Cerebellum (tissue), 4 donors: ENCODE measurements at places on chromosomes 2 and 18.

- no peak for DNase-seq
These were observed 129.0 kb downstream of the GPD2 start for GRCh38 chr2:156565066-156565710.

GRCh38 chr2:25982273-25982967 lies at the start of gene KIF3C:
KIF3C (minus strand) TSS chr2:25982497; CDS start chr2:25981917, 580 bp downstream.
- DNase-seq, result peak; percentile 84

GRCh38 chr18:60248336-60249330 lies 123.9 kb downstream of the MC4R start:
- DNase-seq, result no peak

- DNase-seq, result no peak
These were observed 28.0 kb downstream of the KIF3C start for GRCh38 chr2:25954199-25954752.

- DNase-seq, result no peak
These were observed 4.0 kb downstream of the BAZ2B start for GRCh38 chr2:159612255-159612901.

DNA sequence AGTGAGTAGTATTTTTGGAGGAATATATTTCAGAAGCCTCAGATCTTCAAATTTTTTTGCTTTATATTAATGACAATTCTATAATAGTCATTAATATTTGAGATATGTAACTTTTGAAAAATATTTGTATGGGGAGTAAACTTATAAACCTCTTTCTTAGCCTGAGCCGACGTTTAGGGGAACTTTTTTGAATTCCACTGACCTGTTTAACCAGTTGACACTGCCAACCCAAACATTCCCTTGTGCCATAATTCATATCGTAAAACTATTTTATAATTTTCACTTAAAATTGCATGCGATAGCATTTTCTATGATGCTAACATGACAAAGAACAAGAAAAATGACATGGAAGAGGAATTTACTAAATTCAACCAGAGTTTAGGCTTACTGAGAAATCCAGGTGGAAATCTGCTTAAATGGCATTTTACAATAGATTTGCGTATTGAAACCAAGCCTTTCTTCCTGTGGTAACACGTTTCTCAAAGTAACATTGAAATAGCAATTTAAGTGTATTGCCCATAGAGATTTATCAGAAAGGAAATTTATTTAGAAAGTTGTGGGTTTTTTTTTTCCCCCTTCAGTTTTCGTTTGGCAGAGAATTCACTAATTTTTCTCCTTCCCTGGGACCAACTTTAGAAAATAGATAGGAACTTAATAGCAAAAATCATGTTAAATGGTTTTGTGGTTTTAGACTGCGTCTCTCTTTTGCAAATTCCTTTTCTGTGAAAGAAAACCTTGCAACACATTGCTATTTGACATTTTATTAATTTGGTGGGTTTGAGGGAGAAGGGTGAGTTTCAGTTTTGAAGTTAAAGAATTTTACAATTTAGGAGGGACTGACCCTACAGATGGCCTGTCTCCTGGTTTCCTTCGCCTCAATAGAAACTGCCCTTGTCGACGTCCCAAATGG lies 77.4 kb downstream of the TANC1 start:
- DNase-seq, result no peak

DNA sequence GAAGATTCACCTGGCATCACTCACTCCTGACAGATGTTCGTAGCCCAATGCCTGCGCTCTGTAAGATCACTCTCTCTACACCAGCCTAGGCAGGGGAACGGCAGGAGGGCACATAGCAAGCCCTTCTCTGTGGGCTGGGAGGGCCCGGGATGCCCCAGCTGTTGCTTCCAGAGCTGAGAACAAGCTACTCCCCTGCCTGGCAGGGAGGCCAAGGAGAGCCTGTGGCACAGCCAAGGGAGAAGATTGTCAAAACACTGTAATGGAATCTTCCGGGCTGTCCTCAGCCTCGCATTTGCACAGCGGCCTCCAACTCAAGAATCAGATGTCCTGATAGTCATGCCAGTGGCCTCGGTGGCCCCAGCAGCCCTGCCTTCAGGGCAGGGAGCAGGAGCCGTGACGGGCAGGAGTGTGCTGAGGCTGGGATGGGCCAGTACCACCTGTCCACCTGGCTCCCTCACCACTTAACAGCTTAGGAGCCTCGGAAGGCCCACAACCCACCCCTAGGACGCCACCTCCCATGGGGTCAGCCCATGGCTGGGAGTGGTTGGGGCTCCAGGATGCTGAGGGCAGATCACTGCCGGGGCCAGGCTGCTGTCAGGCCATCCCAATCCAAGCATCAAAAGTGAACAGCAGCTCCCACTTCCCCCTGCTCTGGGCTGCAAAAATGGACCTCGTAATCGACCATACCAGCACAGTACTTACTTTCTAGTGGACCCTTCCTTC lies 21.9 kb upstream of the SLC35F6 start:
- DNase-seq, result no peak

DNA sequence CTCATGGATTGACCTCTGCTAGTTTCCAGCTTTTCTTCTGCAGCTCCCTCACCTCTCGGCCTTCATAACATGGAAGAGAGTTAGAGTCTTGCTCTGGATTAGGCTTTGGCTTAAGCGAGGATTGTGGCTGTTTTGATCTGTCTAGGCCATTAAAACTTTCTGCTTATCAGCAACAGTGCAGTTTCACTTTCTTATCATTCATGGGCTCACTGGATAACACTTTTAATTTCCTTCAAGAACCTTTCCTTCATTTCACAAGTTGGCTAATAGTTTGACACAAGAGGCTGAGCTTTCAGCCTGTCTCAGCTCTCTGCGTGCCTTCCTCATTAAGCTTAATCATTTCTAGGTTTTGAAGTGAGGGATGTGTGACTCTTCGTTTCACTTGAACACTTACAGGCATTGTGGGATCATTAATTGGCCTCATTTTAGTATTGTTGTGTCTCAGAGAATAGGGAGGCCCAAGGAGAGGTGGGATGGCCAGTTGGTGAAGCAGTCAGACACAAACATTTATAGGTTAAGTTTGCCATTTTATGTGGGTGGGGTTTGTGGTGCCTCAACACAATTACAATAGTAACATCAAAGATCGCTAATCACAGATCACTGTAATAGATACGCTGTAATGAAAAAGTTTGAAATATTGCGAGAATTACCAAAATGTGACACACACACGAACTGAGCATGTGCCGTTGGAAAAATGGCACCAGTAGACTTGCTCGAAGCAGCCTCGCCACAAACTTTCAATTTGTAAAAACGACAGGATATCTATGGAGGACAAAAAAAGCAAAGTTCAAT lies 129.3 kb downstream of the ZNF236 start:
- no peak for DNase-seq

DNA sequence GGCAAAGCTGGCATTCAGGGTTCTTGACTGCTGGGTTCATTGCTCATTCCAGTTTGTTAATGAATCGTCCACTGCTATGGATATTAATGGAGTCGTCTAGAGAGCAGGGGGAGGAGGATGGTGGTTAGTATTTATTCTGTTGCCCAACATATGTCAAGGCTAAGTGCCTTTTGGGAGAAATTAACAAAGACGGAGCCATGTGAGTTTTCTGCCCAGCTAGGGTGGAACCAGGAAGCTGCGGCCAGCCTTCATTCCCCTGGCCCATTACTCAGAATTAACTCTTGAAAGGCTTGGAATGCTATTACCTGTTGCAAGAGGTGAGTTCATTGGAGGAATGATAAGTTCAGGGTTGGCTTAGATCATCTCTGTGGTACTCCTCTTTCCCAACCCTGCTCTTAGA lies 19.3 kb downstream of the IGFBP2 start:
- DNase-seq, result no peak

GRCh38 chr2:232515639-232516038 lies 4.5 kb upstream of the PRSS56 start:
- DNase-seq, result no peak

GRCh38 chr2:173019755-173020154 lies 55.9 kb upstream of the MAP3K20 start:
- DNase-seq, result no peak

GRCh38 chr18:52337276-52337675 lies 2.7 kb upstream of the DCC start:
- DNase-seq, result no peak

DNA sequence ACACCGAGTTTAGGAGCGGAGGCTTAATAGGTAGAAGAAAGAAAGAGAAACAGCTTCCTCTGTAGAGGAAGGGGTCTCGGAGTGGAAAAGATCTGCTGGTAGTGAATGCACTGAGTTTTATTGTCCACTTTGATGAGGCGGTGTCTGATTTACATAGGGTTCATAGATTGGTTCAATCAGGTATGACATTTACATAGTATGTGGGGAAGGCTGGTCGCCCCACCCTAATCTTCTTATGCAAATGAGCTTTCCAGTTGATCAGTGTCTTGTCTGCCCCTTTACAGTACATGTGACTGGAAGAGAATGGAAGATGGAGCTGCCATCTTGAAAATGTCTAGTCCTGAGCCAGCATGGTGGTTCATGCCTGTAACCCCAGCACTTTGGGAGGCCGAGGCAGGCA lies 19.9 kb upstream of the CNOT11 start:
- DNase-seq, result no peak

DNA sequence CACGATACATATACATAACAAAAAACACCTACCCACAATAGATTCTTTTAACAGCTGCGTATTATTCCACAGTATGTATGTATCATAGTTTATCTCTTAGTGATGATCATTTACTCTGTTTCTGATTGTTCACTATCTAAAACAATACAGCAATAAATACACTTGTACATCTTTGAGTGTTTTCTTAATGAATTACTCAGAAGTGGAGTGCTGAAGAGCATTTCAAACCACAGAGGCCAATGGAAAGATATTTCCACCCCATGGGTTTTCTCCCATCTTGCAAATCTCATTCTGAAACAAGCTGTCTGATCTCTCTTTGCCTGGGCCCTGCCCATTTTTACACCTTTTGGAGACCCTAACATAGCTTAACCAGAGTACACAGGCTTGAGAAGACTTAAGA lies 113.8 kb upstream of the KLF7 start:
- DNase-seq, result no peak

- DNase-seq, result no peak
These were observed 832.2 kb upstream of the FANCL start for GRCh38 chr2:59073286-59073685.

DNA sequence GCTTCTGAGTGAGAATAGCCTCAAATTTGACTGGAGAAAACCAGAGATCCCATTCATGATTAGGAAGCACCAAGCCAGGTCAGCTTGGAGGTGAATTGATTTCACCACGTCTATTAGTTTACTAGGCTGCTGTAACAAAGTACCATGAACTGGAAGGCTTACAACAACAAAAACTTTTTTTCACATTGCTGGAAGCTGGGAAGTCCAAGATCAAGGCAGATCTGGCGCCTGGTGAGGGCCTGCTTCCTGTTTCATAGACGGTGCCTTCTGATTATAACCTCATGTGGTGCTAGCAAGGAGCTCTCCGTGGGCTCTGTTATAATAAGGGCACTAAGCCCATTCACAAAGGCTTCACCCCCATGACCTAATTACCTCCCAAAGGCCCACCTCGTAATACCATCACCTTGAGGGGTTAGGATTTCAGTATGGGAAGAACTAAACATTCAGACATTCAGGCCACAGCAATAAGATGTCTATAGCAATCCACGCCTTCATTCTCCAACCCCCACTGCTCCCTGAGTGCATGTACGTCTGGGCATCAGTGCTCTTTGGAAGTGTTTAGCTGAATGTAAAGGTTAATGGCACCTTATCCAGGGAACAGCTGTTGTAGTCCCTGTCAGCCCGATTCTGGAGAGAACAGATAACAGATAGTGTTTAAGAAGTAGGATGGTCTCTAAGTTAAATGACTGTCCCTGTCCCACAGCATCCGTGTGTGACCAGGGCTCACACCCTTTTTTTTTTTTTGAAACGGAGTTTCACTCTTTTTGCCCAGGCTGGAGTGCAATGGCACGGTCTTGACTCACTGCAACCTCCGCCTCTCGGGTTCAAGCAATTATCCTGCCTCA lies 89.2 kb downstream of the SOCS6 start:
- DNase-seq, result no peak

GRCh38 chr2:239311132-239312040 lies 89.4 kb downstream of the HDAC4 start:
- DNase-seq, result peak; percentile 36

DNA sequence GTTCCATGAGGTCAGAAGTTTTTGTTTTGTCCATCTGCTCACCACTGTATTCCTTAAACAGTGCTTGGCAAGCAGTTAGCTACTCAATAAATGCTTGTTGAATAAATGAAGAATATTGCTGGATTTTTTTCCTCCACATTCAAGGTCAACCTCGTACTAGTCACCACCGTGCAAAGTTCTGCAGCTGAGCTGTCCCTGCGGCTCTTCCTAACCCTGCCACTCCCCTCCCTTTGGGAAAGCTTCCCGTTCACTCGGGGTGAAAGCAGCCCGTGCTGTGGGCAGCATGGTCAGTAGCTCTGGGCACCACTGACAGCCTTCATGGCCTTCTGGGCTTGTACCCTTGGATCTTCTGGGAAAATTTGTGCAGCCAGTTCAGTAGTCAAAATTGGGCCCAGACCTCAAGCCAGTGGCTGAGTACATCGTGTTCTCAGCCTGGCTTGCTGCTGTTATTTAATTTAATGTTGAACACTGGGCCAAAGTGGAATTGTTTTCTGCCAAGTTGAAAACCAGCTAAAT lies 469.3 kb upstream of the RAB12 start:
- DNase-seq, result no peak

DNA sequence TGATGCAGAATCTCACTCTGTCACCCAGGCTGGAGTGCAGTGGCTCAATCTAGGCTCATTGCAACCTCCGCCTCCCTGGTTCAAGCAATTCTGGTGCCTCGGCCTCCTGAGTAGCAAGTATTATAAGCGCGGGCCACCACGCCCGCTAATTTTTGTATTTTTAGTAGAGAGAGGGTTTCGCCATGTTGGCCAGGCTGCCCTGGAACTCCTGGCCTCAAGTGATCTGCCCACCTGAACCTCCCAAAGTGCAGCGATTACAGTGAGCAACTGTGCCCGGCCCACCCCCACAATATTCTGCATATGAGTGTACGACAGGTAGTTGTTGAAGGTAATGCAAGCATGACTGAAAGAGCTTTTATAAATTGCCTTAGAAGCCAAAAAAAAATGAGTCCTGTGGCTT lies 1.2 kb downstream of the WDR75 start:
- DNase-seq, result no peak

- DNase-seq, result peak; percentile 13
These were observed 1.1 kb downstream of the HNRNPLL start for GRCh38 chr2:38601463-38602135.

- peak; percentile 41 for DNase-seq
These were observed at the start of gene GLI2 for GRCh38 chr2:120735746-120736170. GLI2 (plus strand) TSS chr2:120735868; CDS start chr2:120797321, 61,453 bp downstream.

DNA sequence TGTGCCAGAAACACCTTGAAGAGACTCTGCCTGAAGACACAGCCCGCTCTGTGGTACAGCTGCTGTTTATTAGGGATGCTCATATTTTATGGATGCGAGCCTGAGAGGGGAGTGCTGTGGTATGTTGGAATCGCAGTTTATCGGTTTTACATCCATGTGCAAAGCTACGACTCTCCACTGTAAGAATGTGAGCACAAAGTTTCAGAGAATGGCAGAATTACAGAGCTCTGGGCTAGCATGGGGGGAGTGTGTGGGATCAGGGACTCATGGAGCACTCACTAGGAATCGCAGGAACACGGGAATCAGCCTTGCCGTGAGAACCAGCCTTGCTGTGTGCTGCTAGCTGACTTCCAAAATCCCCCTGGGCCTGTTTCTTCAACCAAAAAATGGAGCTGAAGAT lies 199.9 kb downstream of the RNF144A start:
- no peak for DNase-seq
